ENCODE measurements at places on chromosomes 6 and 20.

- no peak for DNase-seq
These were observed 133.2 kb downstream of the CDH4 start for GRCh38 chr20:61385296-61385695.

- DNase-seq, result no peak
These were observed 131.6 kb upstream of the ID4 start for GRCh38 chr6:19705606-19706005.

DNA sequence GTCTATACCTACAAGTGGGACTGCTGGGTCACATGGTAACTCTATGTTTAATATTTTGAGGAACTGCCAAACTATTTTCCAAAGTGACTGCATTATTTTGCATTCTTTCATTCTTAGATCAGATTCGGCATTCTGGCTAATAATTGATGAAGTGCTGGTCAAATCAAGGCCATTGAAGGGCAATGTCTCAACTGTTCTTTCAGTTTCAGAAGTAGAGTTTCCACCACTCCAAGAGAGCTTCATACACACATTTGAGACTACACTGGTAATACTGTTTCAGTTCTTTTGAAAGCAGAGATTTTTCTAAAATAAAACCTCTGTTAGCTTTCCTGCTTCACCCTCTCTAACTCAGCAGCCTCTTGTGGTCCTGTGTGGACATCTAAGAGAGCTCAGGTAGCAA, 154.5 kb downstream of the CFAP61 start:
- no peak for DNase-seq

- no peak for DNase-seq
These were observed 177.9 kb downstream of the FRK start for GRCh38 chr6:115882771-115883170.

- DNase-seq, result no peak
These were observed 196.5 kb downstream of the GMPR start for GRCh38 chr6:16434885-16435284.

DNA sequence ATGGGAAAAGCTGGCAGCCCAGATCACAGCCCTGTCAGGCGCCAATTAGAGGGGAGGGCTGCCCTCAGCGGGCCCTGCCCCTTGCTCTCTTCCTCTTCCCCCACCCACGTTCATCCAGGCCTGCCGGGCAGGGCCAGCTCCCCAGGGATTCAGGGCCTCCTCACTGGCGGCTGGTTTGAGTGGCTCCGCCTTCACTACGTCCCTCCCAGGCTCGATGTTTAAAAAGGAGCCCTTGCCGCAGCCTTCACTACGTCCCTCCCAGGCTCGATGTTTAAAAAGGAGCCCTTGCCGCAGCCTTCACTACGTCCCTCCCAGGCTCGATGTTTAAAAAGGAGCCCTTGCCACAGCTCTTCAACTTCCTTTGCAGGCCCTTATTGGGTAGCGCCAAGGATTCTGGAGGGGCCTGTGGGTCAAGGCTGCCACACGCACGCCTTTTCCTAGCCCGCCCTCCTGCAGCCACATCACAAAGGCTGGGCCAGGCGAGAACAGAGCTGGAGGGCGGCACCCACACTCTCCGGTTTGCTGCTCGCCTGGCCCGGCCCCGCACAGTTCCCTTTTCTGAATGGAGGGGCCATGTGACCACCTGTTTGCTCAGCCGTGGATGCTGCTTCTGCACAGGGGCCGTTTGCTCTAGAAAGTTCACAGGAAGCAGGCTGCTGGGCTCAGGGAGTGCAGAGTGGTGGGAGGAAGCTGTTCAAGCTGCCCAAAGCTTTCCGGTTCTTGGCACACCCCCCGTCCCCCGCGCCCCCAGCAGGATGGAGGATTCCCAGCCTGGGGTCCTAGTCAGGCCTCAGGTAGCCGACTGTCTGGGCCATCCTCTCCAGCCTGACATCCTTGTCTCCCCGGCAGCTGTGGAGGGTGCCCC, 1.6 kb downstream of the SLC17A9 start:
- no peak for DNase-seq

DNA sequence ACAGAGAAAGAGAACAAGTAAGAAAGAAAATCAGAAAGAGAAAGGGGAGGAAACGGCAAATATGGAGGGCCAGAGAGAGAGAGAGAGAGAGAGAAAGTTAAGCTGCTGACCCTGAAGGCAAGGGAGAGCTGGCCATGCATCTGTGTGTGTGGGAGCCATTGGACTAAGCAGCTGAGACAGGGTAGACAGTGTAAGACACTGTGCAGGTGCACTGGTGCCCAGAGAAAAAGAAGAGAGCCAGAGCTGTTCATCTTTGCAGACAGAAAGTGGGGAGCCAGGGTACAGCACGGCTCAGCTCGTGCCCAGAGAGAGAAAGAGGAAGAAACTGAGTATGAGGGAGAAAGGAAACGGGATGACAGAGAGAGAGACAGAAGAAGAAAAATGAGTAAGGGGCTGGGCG, 24.2 kb upstream of the ZNF318 start:
- DNase-seq, result no peak

GRCh38 chr6:65650086-65650485, 56.9 kb downstream of the EYS start:
- DNase-seq, result no peak

DNA sequence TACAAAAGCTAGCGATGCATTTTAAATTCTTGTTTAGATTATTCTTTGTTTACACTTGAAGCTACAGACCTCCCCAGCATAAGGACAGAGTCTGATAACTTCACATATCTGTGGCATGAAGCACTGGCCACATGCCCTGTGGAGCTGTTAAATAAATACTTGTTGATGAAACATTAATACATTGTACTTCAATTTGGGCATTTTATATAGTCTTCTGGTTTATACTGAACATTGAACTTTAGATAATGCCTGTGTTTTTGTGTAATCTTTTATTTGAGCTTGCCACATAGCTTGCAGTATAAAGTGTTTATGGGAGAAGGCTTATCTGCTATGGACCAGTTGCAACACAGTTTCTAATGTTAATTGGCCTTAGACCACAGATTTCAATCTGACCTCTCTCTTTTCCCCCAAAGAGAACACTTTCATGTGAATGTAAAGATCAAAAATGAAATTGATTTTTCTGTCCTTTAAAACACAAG, 48.2 kb downstream of the FRK start:
- no peak for DNase-seq
